ENCODE measurements at places on chromosomes 11 and 22. TPM values are rescaled to one million over a fixed set of nuclear protein-coding genes. Genes with fewer than 3 reads are reported as not detected.

Gene NLRP14
- total RNA-seq: 0.09 TPM

Gene B3GAT3
- 20.0 TPM for total RNA-seq

Gene MAPK8IP2
- 0.09 TPM for total RNA-seq

Gene MCAT
- 10.2 TPM for total RNA-seq

Gene CREB3L1
- total RNA-seq: 8.3 TPM

Gene GPR83
- total RNA-seq: 0.09 TPM

Gene APOL4
- total RNA-seq: 4.8 TPM

Gene IGLL1
- not detected for total RNA-seq

Gene CASP5
- 0.09 TPM for total RNA-seq

Gene RAD9A
- total RNA-seq: 5.5 TPM

Gene SAA2
- total RNA-seq: not detected

Gene OR2D2
- total RNA-seq: 0.47 TPM

Gene PATE2
- total RNA-seq: 0.09 TPM

Gene PIK3IP1
- total RNA-seq: 13.5 TPM

Gene SMIM35
- total RNA-seq: not detected

Gene WNT11
- 0.09 TPM for total RNA-seq

Gene MIOX
- not detected for total RNA-seq

Gene BTG4
- total RNA-seq: not detected

Gene MS4A13
- total RNA-seq: not detected

Gene KCNQ1OT1
- total RNA-seq: 0.81 TPM

Gene SFI1
- total RNA-seq: 20.7 TPM

Gene UBQLNL
- under 0.01 TPM for total RNA-seq

Gene SLC25A18
- total RNA-seq: not detected

Gene HTR3A
- not detected for total RNA-seq

Gene IGSF22
- total RNA-seq: not detected

Gene MPEG1
- not detected for total RNA-seq

Gene SERPING1
- total RNA-seq: 0.56 TPM

Gene ADM2
- total RNA-seq: under 0.01 TPM

Gene LINC01488
- not detected for total RNA-seq

Gene OR8A1
- total RNA-seq: not detected

Gene KRTAP5-7
- total RNA-seq: not detected

Gene TSPAN4
- 81.4 TPM for total RNA-seq

Gene CCS
- total RNA-seq: 32.6 TPM

Gene PLAAT3
- 22.5 TPM for total RNA-seq

Gene PLAAT5
- not detected for total RNA-seq

Gene KLHL35
- total RNA-seq: 4.9 TPM

Gene DMC1
- 1.6 TPM for total RNA-seq

Gene ELP4
- 13.2 TPM for total RNA-seq

Gene CHRM1
- total RNA-seq: not detected

Gene SYTL2
- total RNA-seq: 1.5 TPM

Gene TEX12
- 0.09 TPM for total RNA-seq

Gene OR52H1
- total RNA-seq: 0.19 TPM

Gene KRTAP5-8
- not detected for total RNA-seq

Gene SAA1
- total RNA-seq: not detected

Gene TSSC4
- 73.2 TPM for total RNA-seq

Gene TRIM51
- not detected for total RNA-seq

All from endothelial cell of coronary artery (primary cell).